Endothelial cell of coronary artery (primary cell): ENCODE measurements at places on chromosomes 4 and X. TPM values are rescaled to one million over a fixed set of nuclear protein-coding genes. Genes with fewer than 3 reads are reported as not detected.

The CLNK gene
- not detected in 2 replicates for total RNA-seq

The PNMA6A gene
- total RNA-seq: 0.85 and 0.99 TPM in 2 replicates

The DRP2 gene
- 0.18 and 0.47 TPM in 2 replicates for total RNA-seq

The PNMA5 gene
- total RNA-seq: not detected in 2 replicates

The SSX2 gene
- not detected in 2 replicates for total RNA-seq

The CDKL2 gene
- total RNA-seq: under 0.01 and 0.09 TPM in 2 replicates

The HDX gene
- total RNA-seq: 3.8 and 5.5 TPM in 2 replicates
